ENCODE measurements at places on chromosomes 5 and 9. TPM values are rescaled to one million over a fixed set of nuclear protein-coding genes. Genes with fewer than 3 reads are reported as not detected.
A peak's percentile ranks its signal among the peaks of the same experiment; 100 is the strongest.

- no peak for DNase-seq
- H3K27me3 ChIP-seq = no peaks in the 10 kb centered on the region
- no peaks in the 10 kb centered on the region for H3K36me3 ChIP-seq
Observed at GRCh38 chr5:151006704-151007334, 13.6 kb upstream of the GPX3 start.

- H3K27me3 ChIP-seq = no peaks in the 10 kb centered on the region
- no peak overlapping the region for H3K27ac ChIP-seq
- H3K36me3 ChIP-seq = no peaks in the 10 kb centered on the region
- no peak for DNase-seq
Observed at GRCh38 chr9:137688725-137689124, 69.9 kb downstream of the EHMT1 start.

- H3K4me1 ChIP-seq = peaks cover 6% of the 10 kb centered on the region
- no peak overlapping the region for H3K4me3 ChIP-seq
- no peak for DNase-seq
- H3K36me3 ChIP-seq = no peaks in the 10 kb centered on the region
- H3K27ac ChIP-seq = no peak overlapping the region
Observed at GRCh38 chr5:111231119-111231518, 6.9 kb downstream of the CAMK4 start.

Gene KIF3A
- total RNA-seq = 10.5 TPM

DNA sequence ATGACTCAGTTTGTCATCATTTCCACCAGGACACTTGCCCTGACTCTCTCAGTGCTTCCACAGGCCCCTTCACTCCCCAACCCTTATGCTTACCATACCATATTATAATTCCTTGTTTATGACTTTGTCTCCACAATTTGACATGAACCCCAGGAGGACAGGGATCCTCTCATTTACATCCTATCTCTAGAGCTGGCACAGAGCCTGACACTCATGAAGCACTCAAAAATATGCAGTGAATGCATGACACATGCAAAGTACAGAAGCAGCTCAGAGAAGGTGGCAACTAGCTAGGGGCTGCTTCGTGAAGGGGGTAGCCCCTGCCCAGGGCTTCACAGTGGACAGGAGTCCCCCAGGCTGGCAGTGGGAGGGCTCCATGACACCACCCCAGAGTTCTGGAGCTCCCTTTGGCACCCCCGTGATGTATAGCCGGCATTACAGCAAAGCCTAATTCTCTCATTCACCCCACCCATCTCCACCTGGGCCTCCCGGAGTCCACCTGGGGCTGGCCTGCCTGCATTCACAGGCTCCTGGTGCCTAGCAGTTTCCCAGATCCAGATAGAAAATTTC, 112.0 kb upstream of the SPOCK1 start:
- no peaks in the 10 kb centered on the region for H3K36me3 ChIP-seq
- no peak overlapping the region for H3K4me3 ChIP-seq
- peaks cover 3% of the 10 kb centered on the region for H3K27me3 ChIP-seq
- no peak overlapping the region for H3K27ac ChIP-seq

Gene PDE6A
- under 0.01 TPM for total RNA-seq

DNA sequence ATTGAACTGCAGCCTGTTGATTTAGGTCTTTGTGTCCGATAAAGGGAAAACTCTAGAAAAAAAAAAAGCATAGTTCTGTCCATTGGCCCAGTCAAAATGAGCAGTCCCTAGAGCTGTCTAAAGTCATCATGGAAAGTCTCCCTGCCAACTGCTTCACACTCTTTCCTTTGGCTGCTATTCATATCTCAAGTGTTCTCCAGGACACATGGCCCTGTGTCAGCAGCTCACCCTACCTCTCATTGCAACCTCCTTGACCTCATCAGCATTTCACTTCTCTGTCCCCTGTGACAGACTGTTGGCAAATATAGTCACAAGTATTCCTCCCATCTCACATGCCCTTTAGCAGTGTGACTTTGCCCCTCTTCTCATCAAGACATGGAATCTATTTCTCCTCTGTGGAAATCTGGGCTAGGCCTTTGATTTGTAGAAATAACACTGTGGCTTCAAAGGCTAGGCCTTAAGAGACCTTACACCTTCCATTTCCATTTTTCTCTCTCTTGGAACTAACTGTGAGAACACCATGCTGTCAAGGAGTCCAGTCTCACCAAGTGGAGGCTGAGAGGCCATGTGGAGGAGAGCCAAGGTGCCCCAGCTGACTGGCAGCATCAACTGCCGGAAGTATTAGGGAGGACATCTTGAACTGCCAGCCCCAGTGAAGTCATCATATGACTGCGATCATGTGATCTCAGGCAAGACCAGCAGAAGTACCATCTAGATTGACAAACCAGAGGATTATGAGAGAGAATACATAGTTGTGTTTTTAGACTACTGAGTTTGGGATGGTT, 149.4 kb upstream of the TARS1 start:
- no peak for DNase-seq
- H3K27ac ChIP-seq = no peak overlapping the region

Gene NKD2
- under 0.01 TPM for total RNA-seq

GRCh38 chr9:13957089-13957488, 356.9 kb downstream of the NFIB start:
- no peak for DNase-seq
- no peak overlapping the region for H3K27ac ChIP-seq
- no peaks in the 10 kb centered on the region for H3K36me3 ChIP-seq
- no peak overlapping the region for H3K4me3 ChIP-seq
- no peaks in the 10 kb centered on the region for H3K27me3 ChIP-seq

GRCh38 chr9:77903666-77904285, 127.8 kb downstream of the GNAQ start:
- H3K4me3 ChIP-seq = no peak overlapping the region
- DNase-seq = peak; percentile 85
- no peak overlapping the region for H3K27ac ChIP-seq
- H3K4me1 ChIP-seq = peaks cover 6% of the 10 kb centered on the region
- no peaks in the 10 kb centered on the region for H3K36me3 ChIP-seq

Gene PCDHGA6
- total RNA-seq = 4.8 TPM

GRCh38 chr5:88552426-88552825, 283.8 kb upstream of the TMEM161B start:
- no peak overlapping the region for H3K4me3 ChIP-seq
- no peaks in the 10 kb centered on the region for H3K36me3 ChIP-seq
- H3K27ac ChIP-seq = no peak overlapping the region
- H3K27me3 ChIP-seq = no peaks in the 10 kb centered on the region
- DNase-seq = no peak

- H3K36me3 ChIP-seq = no peaks in the 10 kb centered on the region
- DNase-seq = no peak
- peaks cover 11% of the 10 kb centered on the region for H3K27me3 ChIP-seq
- H3K4me1 ChIP-seq = no peaks in the 10 kb centered on the region
- H3K4me3 ChIP-seq = no peak overlapping the region
Observed at GRCh38 chr9:35771534-35771933, 17.5 kb upstream of the MSMP start.

Gene PSMD5
- 31.8 TPM for total RNA-seq

DNA sequence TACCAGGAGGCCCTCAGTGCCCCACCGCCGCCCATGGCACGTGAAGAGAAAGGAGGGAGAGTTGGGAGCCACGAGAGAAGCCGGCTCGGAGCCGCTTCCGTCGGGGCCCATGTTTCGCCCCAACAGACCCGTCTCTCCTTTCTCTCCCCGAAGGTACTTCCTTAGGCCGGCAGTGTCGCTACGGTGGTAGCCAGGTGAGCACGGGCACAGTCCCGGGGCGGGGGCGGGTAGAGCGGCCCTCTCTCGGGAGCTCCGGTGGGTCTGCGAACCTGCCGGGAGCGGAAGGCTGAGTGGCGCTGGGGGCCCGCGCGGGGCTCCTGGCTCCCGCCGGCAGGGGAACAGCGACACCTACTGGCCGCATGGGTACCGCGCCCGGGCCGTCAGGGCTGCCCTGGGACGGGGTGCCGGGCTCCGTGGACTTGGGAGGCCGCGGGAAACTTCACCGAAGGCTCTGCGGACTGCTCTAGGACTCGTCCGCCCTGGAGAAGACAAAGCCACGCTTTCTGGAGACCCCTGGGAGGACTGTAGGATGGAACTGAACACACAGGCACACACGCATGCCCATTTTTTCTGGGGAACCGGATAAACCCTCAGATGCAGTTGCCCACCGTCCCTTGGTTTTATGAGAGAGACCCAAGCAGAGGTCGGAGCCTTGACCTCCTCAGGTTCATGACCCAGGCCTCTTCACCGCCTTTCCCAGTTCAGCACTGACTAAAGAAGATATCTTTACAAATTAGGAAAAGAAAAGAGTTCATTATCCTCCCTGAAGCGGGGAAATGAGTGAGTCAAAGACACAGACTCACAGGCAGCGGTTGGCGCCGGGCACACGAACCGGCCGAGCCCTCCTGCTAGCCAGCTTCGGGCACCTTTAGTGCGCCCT, 202.5 kb downstream of the MEF2C start:
- no peaks in the 10 kb centered on the region for H3K36me3 ChIP-seq
- peaks cover 79% of the 10 kb centered on the region for H3K27me3 ChIP-seq
- H3K4me3 ChIP-seq = no peak overlapping the region
- peak; percentile 45 for DNase-seq
- H3K4me1 ChIP-seq = no peaks in the 10 kb centered on the region
- H3K27ac ChIP-seq = no peak overlapping the region

Gene TEX48
- not detected for total RNA-seq

GRCh38 chr5:27497491-27497890, 459.1 kb upstream of the CDH9 start:
- DNase-seq = no peak
- H3K4me3 ChIP-seq = no peak overlapping the region
- no peaks in the 10 kb centered on the region for H3K27me3 ChIP-seq
- H3K36me3 ChIP-seq = no peaks in the 10 kb centered on the region
- no peak overlapping the region for H3K27ac ChIP-seq

Gene EFNA5
- 3.5 TPM for total RNA-seq

DNA sequence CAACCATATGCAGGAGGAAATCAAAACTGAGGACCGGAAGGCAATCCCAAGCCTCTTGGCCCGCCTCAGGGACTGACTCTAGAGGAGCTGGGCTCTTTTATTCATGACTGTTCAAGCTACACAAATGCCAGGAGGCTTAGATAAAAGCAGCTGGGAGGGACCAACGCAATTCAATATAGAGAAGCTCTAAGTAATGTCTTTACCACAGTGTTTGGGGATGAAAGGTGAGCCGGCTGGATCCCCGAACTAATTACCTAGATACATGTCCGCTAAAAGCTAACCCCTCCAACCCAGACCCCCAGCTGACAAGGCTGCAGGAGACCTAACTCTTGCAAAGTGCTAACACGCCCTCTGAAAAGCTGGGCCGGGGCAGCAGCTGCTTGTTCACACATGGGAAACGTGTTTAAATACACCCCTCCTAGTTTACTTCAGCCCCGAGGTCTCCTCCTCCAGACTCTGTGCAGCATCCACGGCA, 67.5 kb downstream of the TLE1 start:
- no peaks in the 10 kb centered on the region for H3K27me3 ChIP-seq
- H3K36me3 ChIP-seq = no peaks in the 10 kb centered on the region
- no peak overlapping the region for H3K27ac ChIP-seq
- no peak overlapping the region for H3K4me3 ChIP-seq

GRCh38 chr5:147547730-147548129, 37.9 kb upstream of the DPYSL3 start:
- no peaks in the 10 kb centered on the region for H3K36me3 ChIP-seq
- H3K4me3 ChIP-seq = no peak overlapping the region
- no peaks in the 10 kb centered on the region for H3K4me1 ChIP-seq
- DNase-seq = peak; percentile 74
- H3K27ac ChIP-seq = no peak overlapping the region
